ENCODE measurements at places on chromosomes 13 and 19.
A peak's percentile ranks its signal among the peaks of the same experiment; 100 is the strongest.

DNA sequence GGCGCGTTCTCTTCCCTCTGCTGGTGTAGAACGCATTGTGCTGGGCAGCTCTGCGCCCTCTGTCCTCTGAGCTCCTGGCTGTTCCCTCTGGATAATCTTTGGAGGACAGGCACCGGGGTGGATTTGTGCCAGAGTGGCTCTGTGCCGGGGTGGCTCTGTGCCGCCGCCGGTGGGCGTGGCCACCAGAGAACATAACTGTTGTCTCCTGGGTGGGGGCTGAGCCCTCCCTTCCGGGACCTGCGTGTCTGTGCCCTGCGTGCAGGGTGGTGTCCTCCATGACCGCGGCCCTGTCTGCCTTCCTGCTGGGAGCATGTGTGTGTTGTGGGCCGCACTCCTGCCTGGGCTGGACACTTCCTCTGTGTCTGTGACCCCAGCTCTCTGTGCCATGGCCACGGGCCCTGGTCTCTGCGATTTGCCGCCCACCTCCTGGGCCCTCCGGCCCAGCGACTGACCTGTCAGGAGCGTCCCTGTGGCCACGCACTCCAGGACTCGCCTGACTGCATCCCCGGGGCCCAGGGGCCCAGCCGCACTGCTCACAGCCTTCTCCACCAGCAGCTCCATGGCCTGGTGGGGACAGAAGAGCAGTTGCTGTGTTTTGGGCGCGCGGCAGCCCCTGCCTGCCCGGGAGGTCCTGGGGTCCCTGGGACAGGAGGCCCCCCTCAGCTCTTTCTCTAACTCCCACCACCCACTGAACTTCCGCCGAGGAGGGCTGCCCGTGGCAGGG lies 22.4 kb upstream of the MATK start:
- no peak for DNase-seq

GRCh38 chr19:43708716-43709115 lies 7.2 kb upstream of the IRGC start:
- DNase-seq: no peak

GRCh38 chr13:114043421-114044053 lies 69.7 kb upstream of the C13orf46 start:
- peak; percentile 73 for DNase-seq

DNA sequence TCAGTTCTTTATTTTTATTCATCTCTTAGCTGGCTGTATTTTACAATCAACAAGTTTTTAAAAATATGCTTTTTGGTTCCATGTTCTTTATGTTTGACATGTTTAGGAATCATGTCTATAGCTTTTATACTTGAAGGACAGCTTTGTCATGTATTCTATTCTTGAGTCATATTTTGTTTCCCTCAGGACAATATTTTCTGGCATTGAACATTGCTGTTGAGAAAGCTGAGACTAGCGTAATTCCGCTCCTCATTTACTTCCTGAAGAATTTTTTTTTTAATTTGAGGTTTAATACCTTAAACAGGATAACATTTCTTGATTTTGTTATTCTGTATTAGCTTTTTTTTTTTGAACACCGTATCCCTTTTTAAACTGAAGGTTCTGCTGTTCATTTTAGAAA lies 53.2 kb downstream of the RB1 start:
- DNase-seq: no peak

DNA sequence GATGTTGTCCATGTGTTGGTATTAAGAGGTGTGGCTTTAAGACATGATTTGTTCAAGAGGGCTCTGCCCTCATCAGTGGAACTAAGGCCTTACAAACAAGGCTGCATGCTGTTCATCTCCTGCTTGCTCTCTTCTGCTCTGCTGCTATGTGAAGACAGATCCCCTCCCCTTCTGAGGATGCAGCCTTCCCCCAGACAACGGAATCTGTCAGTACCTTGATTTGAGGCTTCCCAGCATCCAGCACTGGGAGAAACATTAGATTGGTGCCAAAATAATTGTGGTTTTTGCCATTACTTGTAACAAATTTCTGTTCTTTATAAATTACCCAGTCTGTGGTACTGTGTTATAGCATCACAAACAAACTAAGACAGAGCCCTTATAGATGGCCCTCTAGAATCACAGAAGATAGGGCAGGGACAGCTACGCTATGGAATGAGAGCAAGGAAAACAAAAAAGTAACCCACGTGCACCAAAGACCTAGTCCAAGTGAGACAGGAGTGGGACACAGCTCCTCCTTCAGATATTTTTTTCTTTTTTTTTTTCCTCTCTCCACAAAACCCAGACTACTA lies 151.5 kb upstream of the RXFP2 start:
- DNase-seq: no peak

DNA sequence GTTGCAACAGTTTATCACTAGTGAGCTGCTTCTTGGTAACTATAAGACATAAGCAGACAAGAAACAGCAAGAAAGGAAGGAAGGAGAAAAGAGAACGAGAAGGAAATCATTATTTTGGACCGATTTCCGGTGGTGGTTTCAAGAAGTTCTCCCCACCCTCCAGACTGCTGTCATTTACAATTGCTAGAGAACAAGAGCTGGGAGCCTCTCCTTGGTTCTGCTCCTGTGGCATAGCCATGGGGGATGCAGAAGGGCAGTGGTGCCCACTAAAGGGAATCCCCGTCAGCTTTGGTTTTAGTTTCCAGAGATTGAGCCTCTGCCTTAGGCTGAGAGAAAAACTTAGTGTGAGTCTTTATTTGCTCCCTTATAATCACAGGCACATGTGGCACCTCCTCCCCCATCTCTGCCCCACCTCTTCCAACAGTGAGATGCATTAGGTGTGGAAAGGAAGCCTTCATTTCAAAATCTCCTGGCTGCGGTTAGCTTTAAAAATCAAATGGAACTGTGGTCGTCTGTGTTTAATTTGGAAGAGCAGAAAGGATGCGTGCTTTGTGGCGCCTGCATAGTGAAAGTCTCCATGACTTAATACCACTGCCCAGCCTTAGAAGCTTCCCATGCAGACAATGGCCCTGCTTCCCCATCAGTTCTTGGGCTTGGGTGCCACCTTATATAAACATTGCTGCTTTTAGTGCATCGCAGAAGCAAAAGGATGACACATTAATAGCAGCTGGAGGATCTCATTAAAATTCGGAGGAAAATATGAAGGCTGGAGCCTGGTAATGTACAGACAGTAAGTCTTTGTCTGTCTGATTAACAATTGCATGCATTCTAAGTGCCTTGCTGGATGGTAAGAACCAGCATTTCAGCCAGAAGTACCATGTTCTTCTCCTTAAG lies 25.0 kb downstream of the LRCH1 start:
- no peak for DNase-seq

DNA sequence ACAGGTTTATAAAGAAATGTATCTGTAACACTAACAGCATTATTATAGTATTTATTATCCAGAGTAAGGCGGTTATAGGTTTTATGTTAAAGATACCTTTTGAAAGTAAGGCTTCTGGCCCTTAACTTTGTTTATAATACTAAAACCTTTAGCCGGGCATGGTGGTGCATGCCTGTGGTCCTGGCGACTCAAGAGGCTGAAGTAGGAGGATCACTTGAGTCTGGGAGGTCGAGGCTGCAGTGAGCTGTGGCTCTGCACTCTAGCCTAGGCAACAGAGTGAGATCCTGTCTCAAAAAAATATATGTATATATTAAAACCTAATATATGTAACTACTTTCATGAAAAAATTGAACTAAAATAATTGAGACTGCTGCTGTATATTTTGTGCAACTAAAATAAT lies 98.7 kb upstream of the KLF5 start:
- DNase-seq: no peak

DNA sequence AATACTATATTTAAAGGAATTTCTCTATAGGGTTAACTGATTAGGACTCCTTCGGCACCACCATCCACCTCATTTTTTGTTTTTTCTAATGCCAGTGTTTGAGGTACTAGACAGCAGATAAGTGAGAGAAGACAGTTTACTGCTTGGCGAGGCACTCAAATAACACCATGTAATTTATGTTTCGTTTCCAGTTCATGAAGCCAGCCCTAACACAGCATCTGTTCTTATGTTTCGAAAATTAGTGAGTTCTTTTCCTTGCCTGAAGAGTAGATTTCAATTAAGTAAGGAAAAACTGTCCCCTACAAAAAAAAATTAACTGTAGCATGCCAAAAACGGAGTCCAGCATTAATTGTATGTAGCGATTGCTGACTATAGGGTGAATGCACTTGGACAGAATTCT lies 409.1 kb downstream of the TBC1D4 start:
- no peak for DNase-seq

DNA sequence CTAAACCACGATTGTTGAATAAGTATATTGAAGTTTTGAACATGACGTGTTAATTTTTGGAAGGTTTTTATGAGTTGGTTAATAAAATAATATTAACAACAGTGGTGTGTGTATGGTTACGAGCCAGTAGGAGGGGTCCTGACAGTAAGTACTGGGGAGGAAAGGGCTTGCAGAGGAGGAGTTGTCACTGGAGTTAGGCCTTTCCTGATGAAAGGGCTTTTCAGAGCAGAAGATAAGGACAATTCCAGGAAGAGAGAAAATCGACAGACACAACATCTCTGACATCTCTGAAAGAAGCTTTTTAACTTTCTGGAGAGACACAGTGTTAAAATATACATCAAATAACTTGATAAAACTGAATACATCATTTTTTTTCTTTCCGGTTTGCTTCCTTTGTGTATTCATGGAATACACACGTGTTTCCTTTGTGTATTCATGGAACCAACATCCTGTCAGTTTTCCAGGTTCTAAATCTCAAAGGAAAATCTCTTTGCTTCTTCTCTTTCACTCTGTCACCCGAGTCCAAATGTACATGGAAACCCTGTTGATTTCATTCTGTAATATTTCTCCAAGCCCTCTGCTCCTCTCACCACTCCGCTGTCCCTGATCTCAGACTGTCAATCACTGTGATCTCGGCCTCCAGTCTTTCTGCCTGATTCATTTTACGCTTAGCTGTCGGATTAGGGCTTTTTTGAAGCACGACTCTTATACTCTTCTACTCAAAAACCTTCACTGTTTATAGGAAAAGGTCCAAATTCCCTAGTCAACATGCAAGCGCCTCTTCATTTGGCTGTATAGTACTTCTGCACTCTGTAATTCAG lies 374.4 kb downstream of the DLEU7 start:
- no peak for DNase-seq

DNA sequence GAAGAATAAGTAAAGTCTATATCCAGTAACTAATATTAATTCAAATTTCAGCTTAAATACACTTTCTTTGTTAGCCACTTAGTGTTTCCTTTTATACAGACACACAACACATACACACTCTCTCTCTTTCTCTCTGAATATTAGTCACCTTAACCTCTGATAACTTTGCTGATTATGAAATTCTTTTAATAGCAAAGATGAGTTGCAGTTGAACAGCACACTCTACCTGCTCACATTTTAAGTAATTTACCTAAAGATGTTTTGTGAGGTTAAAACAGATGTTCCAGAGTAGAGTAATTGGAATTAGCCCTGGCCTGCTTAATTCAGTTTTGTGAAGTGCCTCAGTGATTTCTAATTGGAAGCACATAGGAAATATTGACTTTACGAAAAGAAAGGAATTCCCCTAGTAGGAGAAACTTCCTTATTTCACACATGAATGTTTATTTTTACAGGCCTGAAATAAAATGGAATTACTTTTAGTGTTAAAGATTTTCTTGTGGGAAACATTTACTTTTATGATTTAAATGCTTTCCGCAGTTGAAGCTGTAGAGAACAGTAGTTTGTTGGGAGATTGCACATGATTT lies 184.3 kb downstream of the MYO16 start:
- DNase-seq: no peak

DNA sequence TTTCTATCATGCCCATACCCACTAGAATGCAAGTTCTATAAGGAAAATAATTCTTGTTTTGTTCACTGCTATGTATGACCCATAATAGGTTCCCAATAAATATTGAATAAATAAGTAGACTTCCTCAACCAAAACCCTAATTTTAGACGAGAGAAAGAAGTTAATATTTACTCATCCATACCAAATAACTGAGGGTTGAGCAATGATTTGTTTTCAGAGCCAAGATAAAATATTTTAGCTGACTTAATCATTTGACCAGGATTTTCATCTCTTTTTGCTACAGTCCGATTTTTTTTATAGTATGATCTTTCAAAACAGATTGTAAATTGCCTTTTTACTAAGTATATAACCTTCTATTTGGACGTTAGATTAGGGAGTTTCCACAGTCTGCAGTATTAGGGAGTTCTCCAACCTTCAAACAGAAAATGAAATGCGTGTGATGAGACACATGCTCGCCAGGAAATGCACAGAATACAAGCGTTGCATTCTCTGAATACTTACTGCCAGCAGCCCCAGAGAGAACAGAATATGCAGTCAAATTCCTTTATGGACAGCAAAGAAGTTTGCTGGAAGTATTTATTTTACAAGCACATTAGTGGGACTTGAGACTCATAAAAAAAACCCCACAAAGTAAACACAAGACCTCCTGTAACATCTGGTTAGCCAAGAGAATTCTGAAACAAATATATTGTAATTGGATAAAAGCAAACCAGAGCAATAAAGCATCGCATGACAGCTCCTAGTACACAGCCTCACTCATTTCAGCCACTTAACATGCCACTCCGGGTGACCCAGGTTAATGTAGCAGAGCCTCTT lies 230.0 kb downstream of the MYO16 start:
- DNase-seq: no peak

DNA sequence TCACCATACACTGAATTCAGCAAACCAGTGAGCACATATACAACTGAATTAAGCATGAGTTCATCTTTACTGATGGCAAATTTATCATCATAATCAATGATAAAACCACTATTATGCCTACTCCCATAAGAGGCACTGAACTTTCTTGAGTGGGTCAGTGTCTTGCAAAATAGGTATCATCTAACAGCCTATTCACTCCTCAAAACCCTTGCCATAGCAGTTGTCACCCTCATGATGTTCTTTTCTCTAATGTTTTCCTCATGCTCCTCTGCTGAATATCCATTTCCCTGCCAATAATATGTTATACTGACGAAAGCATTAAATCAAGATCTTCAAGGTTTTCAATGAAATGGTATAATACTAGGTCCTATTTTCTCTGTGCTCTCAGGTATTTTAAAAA lies 5.6 kb downstream of the ARGLU1 start:
- DNase-seq: no peak

GRCh38 chr19:35043906-35044305 lies 2.4 kb downstream of the HPN start:
- DNase-seq: no peak

- DNase-seq: no peak
These were observed 7.1 kb downstream of the FOSB start for GRCh38 chr19:45474606-45475521.

- DNase-seq: no peak
These were observed 1519.6 kb downstream of the PCDH9 start for GRCh38 chr13:65710514-65710913.

DNA sequence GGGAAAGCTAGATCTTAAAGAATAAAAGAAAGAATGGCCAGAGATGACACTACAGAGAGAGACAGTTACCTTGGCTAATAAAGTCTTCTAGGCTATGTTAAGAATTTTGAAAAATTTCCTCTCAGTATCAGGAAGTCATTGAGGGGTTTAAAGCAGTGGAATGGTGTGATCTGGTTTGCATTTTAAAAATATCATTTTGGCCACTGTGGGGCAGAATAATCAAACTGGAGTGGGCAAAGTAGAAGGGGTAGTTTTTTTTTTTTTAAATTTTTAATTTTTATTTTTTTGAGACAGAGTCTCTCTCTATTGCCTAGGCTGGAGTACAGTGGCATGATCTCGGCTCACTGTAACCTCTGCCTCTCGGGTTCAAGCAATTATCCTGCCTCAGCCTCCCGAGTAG lies 4.4 kb upstream of the CNMD start:
- peak; percentile 17 for DNase-seq

- DNase-seq: no peak
These were observed 5.4 kb downstream of the MED25 start for GRCh38 chr19:49823472-49823871.

- DNase-seq: no peak
These were observed 15.6 kb downstream of the RHPN2 start for GRCh38 chr19:33048806-33049676.

Data from hematopoietic multipotent progenitor cell treated with erythropoietin and hydrocortisone succinate and interleukin-3 and kit ligand, for 4 days (in vitro differentiated cells).